ENCODE measurements at places on chromosomes 2 and 18.

DNA sequence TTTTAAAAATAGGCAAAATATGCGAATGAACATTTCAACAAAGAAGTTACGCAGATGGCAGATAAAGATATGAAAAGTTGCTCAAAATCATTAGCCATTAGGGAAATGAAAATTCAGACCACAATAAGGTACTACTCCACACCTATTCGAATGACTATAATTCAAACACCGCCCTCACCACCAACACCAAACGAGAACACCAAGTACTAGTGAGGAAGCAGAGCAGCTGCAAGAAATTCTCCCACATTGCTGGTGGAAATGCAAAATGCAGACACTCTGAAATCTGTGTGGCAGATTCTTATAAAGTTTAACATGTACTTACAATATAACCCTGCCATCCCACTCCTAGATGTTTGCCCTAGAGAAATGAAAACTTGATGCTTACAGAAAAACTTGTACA is 17.3 kb upstream of the PRKCE start:
- no peak for DNase-seq

DNA sequence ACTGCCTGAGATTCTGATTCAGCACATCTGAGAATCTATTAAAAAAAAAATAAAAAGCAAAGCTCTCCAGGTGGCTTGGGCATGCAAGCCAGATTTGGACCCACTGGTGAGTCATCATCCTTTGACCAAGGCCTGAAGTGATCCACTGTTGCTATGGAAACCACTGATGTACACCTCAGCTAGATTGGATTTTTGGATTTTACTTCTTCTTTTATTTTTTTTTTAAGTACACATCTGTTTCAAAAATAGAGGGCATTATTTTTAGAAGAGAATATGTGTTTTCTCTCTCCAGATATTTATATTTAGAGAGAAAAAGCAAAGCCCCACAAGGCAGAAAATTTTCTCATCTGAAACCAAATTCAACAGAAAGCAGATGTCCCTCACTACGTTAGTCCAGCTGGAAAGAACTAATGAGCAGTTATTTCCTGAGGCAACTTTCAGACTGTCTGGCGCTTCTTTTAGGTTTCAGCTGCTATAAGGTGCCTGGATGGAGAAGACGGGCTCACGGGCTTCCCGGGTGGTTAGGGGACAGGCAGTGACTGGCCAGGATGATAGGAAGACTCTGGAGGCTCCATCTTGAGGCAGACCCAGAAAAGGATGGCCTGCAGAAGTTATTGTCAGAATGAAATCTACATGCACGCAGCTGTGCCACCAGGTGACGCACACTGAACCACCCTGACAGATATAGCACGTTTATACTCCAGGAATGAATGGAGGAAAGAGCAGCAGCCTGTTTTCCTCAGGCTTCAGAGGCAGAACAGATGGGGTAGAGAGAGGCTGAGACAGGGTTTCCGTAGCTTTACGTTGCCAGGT is 50.5 kb downstream of the MRPL35 start:
- DNase-seq = no peak

DNA sequence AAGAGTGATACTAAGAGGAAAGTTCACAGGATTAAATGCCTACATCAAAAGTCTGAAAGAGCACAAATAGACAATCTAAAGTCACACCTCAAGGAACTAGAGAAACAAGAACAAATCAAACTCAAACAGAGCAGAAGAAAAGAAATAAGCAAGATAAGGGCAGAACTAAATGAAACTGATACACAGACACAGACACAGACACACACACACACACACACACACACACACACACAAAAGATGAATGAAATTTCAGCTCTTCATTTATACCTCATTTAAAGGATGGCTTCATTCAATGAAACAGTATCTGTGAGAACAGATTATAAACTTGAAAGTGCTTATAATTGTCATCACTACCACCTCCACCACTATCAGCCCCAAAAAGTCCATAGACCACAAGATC is 428.9 kb downstream of the MBD2 start:
- DNase-seq = no peak

- peak; percentile 50 for DNase-seq
These were observed 38.1 kb upstream of the STAT1 start for GRCh38 chr2:191051825-191052778.

DNA sequence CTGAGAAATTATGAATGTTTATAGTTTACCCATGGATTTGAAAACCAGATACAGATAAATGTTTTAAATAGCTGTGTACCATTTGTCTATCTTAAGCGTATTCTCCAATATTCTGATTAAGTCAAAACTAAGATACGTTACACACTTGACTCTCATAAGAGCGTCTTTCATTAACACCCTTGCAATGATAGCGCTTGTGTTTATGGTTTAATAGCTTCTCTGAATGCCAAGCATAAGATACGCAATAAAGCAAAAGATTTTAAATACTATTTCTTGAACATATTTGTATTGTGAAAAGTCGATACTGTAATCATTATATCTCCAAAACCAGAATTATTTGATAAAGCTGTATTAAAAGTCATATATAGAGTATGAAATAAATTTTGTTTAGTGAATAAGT is 3.0 kb downstream of the CALCRL start:
- no peak for DNase-seq

- DNase-seq = no peak
These were observed 40.1 kb downstream of the PLEK start for GRCh38 chr2:68404893-68405799.

DNA sequence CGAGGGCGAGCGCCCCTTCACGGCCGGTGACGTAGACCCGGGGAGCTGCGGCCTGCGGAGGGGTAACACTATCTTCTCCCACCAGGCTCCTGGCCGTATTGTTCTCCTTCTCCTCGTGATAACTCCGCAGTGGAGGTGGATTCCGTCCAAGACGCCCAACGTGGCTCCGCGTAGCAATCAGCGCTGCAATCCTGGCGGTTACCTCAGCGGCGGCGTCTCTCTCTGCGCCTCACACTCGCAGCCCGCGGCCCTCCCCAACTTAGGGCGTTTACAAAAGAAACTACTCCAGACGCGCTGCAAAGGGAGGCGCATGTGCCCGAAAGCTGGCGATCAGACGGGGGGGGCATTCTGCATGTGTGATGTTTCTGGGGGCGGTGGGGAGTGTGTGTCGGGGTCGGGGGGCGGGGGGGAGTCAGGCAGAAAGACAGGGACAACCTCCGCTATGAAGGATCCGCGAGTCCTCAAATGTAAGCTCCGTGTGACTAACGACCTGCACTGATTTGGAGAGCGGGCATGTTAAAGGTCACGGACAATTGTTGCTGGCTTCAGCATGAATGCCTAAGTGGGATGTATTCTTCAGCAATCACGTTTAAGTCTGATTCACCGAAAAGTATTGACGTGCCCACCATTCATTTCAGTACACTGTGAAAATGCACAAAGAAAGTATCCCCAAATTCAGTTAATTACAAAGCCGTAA is 1.3 kb upstream of the ZNF516 start:
- DNase-seq = peak; percentile 28

DNA sequence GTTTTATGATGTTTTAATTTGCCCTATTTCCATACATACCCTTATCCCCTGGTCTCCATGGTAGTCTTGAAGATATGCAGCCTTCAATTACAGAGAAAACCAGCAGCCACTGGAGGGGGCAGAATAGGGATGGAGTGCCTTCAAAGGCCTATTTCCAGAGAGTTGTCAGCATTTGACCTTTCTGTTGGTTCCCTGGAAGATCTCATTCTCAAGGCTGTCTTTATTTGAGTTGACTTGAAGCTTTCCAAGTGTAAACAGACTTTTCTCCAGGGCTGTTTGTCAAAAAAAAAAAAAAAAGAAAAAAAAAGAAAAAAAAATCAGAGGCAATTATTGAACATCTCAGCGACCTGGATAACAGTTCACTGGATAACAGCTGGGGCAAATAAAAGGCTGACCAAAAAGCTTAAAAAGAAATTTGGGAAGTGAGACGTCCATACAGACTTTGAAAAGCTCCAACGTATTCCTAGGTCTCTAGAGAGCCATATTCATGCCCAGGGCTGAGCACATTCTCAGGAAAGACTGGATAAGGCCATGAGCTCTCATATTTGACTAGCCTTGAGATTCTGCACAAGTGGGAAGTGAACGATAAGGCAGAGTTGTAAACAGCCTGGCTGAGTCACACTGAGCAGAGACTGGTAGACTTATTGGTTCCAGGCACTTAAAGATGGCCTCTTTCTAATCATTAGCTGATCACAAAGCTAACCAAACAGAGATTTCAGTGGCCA is 126.6 kb downstream of the VAPA start:
- DNase-seq = no peak

DNA sequence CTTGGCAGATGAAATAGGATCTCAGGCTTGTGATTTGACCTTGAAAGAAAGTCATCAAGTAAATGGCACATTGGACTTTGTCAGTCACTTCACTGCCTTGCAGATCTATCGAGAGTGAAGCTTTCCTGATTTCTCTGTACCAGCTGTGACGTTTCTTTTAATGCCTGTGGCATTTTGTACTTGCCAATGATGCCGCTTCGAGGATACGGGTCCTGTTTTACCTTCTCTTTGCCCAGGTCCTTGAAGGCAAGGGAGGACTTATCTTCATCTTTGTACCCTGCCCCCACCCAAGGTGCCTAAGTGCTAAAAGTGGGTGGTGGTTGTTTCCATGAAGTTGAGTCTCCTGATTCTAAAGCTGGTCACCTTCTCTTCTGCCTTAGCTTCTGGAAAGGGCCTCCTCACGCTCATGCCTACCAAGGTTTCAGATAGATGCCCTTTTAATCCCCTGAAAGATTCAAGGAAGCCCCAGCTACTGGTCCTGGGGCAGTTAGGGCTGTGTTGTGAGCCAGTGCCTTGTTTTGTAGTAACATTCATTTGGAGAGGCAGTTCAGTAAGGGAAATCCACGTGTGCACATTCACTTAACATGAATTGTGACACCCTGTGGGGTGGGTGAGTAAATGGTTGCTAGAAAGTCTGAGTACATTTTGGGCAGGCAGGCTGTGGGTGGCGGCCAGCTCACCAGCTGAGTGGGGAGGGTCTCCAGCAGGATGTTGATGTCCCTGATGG is 6.1 kb downstream of the LBH start:
- DNase-seq = no peak

DNA sequence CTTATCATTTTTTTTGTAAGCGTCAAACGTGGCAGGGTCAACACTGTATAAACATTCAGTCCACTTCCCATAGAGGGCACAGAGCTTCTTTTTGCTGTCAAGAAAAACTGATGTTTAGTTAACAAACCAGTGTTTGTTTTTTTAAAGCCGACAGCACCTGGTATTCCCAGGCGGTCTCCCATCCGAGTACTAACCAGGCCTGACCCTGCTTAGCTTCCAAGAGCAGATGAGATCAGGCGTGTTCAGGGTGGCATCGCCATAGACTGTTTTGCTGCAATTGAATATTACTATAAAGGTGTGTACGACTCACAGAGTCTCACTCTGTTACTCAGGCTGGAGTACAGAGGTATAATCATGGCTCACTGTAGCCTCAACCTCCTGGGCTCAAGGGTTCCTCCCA is 31.5 kb downstream of the CABYR start:
- no peak for DNase-seq

DNA sequence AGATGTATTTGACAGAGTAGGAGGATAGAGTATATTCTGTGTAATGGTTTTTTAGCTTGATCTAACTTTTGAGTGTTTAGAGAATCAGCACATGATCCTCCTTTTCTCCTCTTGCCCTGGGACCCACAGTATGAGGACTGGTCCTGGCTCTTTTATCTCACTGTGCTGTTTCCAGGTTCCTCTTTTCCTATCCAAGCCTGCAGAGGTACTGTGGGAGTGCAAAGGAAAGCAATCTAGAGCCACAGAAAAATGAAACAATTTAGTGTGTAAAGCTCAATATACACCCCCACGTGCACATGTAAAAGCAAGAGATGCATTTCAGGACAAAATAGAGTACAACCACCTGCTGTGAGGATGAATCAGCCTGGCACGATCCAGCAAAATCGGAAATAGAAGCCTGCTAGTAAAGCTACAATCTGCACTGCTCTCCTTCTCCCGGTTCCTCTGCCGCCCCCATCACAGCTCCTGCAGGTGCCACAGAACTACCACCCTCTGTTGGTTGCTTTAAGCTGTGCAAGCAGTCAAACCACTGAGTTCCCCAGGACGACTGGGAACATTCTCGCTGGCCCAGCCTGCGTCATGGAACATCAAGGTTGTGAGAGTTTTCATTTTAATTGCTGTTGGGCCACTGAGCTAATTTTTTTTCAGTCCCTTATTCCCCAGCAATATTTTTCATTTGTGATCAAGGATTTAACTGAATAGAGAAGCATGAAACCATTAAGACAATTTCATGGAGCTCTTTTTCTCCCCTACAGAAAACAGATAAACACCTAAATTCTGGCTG is 47.8 kb upstream of the MAPRE3 start:
- no peak for DNase-seq

DNA sequence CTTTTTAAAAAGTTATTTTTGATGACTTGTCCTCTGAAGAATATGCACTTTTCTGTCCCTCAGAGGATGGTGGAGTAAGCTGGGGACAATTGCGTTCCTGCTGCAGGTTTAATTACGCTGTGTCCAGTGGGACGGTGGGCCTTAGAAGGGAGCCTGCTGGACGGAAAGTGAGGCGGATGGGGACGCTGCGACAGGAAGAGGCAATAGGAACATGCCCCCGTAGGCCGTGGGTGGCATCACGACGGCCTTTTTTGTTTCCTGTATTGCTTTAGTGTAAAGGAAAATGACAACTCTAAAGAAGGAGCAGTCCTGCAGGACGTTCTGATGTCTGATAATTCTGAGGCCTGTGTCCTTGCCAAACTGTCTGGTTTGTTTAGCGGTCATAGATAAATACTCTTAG is 121.6 kb downstream of the NFATC1 start:
- DNase-seq = peak; percentile 36

DNA sequence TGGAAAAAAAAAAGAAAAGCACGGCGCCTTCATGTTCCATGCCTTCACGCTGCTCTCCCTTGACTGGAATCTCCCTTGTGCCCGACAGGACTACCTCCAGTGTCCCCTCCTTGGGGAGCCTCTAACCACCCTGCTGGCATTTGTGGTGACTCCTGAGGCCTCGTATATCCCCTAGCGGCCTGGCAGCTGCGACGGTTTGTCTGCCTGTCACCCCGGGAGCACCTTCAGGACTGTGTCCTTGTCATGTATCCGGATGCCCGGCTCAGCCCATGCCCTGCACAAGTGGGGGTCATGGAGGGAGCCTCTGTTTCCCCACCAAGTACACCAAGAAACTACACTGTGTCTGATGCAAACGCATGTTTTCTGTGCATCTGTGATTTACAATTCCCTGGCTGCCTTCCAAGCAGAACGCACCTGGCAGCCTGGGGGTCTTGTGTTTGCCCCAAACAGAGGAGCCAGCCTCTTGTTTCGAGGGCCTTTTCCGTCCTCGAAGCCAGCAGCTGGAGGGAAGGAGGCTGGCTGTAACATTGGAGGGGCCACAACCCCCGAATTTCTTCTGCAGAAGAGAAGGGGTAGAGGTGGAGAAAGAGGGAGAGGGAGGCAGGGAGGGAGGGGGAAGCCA is 18.9 kb downstream of the TWIST2 start:
- no peak for DNase-seq

All from central memory CD4-positive, alpha-beta T cell (primary cell).